ENCODE measurements at places on chromosomes 7 and 10.

DNA sequence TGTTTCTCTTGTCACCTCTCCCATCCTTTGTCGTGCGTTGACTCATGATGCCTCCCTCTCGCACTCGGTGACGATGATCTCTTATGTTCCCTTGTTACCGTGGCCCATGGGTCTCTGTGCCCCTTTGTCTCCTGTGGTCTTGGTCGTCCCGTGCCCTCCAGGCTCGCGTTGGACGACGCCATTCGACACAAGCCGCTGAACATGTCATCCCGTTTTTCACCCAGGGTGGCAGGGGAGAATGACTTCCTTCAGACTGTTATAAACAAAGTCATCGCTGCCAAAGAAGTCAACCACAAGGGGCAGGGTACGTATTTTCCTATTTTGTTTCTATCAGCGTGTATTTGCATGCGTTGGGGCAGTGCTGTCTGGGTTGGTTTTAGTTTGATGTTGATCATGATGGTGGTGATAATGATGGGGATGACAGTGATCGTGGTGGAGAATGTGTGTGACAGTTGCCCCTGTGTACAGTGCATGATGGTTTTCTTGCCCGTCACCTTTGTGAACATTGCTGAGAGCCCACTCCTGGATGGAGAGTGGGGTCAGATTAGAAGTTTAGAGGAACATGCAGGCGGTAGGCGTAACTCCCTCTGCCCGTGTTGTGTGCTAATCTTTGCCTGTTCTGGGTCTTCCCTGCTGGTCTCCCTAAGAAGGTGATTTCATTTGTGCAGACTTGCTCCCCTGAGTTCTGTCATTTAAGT is 107.0 kb downstream of the DOCK1 start:
- DNase-seq, result no peak

DNA sequence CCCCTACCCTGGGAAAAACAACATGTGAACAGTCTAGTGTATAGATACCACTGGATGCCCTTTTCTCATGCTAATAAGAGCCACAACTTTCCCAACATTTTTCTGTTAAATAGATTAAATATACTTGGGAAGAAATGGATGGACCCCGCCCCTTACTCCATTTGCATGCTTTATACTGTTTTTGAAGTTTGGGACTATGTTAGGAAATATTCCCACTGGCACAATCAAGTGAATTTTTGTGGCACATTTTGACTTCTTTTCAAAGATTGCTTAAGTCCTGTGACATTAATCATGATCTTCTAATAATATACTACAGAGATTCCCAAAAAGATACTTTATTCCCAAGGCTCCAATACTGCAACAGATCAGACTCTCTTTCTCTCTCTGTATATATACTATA is 216.6 kb downstream of the TWIST1 start:
- no peak for DNase-seq

- no peak for DNase-seq
These were observed 266.9 kb downstream of the ABCA13 start for GRCh38 chr7:48438206-48438605.

DNA sequence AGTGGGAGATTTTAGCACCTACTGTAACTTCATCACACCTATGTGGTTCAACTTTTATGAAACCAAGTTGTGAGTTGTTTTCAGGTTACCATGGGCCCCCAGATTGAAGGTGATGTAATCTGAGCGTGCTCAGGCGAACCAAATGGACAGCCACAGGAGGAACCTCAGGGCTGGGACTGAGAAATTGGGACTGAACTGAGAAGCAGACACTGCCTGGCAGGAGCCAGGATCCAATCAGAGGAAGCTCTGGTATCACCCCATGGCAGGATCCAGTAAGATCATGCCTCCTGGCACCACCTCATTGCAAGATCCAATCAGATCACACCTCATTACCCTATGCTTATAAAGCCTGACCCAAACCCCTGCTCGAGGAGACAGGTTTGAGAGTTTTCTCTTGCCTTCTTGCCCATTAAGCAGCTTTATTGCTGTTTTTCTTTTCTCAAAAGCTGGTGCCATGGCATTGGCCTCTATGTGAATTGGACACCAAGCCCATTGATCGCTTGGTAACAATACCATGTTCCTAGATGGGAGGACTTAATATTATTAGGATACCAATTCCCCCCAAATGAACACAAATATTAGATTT is 43.2 kb upstream of the GDF10 start:
- no peak for DNase-seq

GRCh38 chr10:98106531-98106930 is 27.9 kb upstream of the R3HCC1L start:
- no peak for DNase-seq

DNA sequence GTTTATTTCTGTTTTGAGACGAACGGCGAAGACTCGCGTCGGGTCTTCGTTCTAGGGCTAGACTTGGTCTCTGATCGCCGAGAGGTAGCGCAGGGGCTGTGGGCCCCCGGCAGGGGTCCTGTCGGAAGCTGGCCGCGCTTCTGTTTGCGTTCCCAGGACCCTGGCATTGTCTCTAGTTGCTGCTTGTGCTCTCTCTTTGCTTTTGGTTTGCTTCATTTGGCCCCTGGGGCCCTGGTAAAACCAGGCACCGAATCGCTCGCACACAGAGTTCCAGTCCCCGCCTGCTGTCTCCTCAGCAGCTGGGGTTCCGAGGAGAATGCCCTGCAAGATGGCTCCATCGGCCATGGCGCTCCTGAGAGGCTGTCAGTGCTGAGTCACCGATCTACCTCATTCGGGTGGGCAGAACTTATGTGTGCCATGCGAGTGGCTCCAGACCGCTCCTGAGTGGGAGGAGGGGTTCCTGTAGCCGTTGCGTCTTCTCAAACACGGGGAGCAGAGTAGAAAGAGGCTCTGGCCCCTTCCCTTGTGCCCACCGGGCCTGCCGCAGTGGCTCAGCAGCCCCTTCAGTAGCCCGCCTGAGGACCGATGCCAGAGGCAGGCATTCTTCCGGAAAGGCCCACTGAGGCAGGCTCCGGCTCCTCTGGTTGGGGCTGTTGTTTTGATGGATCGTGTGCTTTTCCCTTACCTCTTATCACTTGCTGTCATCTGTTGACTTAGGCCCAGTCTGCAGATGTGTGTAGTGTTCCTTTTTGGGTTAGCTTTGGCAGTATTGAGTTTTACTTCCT is 826 bp downstream of the CHPF2 start:
- no peak for DNase-seq

- no peak for DNase-seq
These were observed 264.1 kb downstream of the BICC1 start for GRCh38 chr10:58776568-58777318.

DNA sequence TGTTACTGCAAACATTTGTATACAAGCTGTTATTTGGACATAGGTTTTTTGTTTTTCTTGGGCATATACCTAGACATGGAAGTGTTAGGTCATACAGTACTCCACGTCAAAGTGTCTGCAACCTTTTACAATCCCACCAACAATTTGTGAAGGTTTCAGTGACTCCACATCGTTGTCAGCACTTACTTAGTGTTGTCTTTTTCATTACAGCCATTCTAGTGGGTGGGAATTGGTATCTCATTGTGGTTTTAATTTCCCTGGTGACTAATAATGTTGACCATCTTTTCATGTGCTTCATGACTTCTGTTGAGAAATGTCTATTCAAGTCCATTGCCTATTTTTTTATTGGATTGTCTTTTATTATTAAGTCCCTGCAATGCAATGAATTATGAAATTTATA is 95.0 kb downstream of the UBE3C start:
- no peak for DNase-seq

DNA sequence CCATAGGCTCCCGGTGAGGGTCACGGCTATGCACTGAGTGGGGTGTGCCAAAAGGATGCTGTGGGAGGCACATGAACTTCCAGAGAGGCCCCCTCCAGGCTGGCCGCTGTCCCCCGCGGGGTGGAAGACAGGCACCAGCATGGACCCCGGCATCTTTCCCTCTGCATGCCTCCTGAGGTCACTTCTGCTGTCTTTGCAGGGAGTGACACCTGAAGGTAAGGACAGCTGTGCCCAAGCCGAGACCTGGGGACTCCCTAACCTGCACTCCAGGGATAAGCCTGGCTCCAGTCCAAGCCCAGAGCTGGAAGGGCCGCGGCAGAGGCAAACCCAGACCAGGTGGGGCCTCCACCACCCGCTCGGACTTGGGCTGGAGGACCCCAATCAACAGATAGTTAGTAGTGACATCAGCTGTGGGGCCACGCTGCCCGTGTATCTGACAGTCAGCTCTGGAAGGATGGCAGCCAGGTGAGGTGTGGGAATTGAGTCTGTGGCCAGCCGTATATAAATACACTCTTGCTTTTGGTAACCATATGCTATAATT is 340.7 kb upstream of the MKI67 start:
- no peak for DNase-seq

GRCh38 chr10:26437637-26438461 is at the start of gene APBB1IP:
Gene APBB1IP, plus strand, starts transcription at chr10:26438341. Its CDS starts 53,986 bp downstream, at chr10:26492327.
- DNase-seq, result no peak

- DNase-seq, result no peak
These were observed 15.1 kb upstream of the MRC1 start for GRCh38 chr10:17793823-17794644.

GRCh38 chr10:106582291-106582690 is 582.2 kb downstream of the SORCS1 start:
- DNase-seq, result peak; percentile 75

DNA sequence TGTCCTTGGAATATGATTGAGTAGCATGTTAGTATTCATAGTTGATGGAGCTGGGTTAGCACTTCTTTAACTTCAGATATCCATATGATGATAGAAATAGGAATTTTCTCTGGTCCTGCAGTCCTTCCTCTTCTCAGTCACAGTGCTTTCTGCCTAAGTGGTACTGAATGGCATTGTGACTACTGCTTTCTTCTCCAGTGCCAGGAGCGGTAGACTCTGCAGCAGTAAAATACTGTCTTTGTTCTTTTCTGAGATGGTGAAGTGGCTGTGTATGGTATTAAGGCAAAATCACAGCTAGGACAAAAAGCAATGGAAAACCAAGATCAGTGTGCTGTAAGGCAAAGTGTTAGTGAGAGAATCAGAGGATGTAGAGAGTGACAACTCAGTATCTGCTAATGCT is 46.6 kb downstream of the C1GALT1 start:
- DNase-seq, result no peak

DNA sequence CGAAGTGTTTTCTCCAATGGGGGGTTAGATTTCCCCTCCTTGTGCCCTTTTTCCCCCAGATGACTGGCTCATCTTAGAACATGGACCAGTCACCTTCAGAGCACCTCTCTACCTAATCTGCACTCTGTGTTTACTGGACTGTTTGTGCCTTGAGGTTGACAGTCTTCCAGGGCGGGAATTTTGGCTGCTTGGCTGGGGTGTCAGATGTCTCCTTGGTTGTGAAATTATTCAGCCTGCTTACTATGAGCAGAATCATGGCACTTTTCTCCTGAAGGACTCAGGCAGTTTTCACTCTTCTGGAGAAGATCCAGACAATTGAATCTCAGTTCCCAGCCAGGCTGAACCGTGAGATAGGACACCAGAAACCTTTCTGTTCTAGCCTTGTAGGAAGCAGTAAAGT is 60.3 kb upstream of the NFKB2 start:
- DNase-seq, result no peak

DNA sequence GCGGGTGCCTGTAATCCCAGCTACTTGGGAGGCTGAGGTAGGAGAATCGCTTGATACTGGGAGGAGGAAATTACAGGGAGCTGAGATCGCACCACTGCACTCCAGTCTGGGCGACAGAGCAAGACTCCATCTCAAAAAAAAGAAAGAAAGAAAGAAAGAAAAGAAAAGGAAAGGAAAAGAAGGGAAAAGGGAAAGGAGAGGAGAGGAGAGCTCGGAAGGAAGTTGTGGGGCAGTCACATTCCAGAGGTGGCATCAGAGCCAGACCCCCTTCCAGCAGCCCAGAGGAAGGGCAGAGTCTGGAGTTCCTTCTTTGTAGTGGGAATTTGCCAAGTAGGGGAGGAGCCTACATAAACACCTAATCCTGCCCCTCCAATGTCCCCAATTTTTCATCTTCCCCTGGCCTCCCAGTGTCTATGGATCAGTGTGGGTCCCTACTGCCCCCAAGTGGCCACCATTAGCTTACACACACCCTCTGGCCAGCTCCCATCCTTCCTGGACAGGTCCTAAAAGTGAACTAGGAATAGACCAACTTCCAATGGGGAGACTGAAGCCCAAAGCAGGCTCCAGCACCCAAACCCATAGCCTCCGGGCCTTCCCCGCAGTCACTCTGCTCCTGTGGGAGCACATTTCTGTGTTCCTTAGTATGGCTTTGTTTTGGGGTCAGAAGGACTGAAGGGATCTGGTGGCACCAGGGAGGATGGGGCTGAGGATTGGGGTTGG is 39.6 kb upstream of the HSPB1 start:
- DNase-seq, result no peak

DNA sequence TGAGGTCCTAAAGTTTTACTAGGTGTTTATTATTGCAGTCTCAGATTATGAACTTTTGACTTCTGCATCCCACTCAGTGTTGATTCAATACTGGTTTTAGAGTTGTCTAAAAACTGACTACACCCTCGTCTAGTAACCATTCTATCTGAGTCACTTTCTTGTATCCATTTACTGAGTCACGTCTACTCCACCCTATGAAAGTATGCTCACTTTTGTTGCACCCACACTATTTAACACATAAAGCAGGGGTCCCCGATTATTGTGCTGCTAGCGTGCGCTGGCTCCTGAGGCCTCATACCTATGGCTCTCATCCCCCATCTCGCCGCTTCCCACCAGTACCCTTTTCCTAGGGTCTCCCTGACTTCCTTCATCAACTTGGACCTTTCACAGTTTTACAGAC is 2.0 kb downstream of the SAMD9 start:
- DNase-seq, result no peak

- DNase-seq, result no peak
These were observed 353.6 kb downstream of the CALN1 start for GRCh38 chr7:72058579-72058978.

DNA sequence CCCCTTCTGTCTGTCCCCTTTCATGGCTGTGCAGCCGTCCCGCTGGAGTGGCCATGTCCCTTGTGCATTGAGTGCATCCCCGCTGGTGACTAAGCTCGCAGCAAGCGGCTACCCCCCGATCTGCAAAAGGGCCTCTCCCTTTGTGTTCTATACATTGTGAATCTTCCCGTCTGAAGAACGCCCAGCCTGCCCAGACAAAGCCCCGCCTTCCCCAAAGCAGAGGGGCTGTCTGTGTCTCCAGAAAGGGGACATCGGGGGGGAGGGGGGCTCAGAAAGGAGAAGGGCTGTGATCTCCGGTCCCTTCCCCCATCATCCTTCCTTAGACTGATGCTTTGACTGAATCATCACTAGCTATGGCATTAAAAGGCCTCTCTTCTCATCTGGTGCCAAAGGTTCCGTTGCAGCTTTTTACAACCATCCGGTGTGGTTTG is 11.9 kb downstream of the NPTX2 start:
- DNase-seq, result no peak

DNA sequence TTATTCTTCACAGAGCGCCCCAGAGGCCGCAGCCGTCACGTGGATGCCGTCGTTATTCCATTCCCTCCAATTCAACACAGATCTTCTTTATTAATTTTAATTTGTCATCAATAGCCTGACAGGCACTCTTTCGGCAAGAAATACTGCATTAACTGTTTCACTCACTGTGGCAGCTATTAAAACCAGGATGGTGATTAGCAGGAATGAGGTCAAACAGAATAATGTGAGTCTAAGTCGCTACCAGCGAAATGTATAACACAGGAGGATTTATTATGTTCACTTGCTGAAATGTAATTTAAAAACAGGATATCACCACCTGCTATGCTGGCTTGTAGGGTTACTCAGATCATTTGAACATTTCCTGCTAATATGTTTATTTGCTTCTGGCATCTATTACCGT is 74.2 kb upstream of the MGMT start:
- no peak for DNase-seq

Measured in nucleus accumbens (tissue), 56 donors.